SK-N-SH (cell line): ENCODE measurements at places on chromosomes 3 and 15. TPM values are rescaled to one million over a fixed set of nuclear protein-coding genes. Genes with fewer than 3 reads are reported as not detected.

DNA sequence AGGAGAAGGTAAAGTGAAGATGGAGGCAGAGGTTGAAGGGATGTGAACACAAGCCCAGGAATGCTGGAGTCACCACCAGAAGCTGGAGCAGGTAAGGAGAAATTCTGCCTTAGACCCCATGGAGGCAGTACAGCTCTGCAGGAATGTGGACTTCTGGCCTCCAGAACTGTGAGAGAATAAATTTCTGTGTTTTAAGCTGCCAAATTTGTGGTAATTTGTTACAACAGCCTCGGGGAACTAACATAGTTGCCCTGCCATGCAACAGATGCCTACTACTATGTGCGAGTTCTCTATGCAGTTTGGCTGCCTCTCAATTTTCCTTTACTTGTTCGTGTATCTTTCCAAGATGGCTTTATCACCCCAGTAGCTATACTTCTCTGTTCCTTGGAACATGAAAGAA lies 394.1 kb downstream of the TUSC7 start:
- no peak for DNase-seq

GRCh38 chr3:107524326-107524840 lies 1.6 kb downstream of the BBX start:
- DNase-seq: no peak

GRCh38 chr15:91698241-91698640 lies 155.3 kb upstream of the SLCO3A1 start:
- DNase-seq: no peak

DNA sequence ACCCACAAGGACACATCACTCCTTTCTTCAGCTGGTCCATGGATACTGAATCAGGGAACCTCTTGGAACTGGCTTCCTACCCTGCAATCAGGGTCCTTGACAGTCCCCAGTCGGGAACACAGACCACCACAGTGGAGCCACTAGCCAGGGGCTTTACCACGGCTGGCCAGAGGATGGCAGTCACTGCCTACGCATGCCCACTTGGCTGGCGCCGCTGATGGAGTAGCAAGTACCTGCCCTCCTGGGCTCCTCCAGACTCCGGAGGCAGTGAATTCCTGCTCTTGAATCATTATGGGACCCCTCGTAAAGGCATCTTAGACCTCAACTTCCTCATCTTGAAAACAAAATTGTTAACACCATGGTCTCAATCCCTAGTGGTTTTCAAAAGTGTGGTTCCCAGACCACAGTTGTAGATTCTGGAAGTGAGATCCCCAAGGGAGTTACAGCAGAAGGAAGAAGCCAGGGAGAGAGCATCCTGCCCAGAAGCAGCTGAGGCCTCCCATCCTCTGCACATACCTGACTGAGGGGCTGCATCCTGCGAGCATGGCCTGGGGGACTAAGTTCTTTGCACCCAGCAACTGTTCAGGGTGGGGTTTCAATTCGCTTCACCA lies 9.1 kb upstream of the SKIC8 start:
- DNase-seq: peak; percentile 89

DNA sequence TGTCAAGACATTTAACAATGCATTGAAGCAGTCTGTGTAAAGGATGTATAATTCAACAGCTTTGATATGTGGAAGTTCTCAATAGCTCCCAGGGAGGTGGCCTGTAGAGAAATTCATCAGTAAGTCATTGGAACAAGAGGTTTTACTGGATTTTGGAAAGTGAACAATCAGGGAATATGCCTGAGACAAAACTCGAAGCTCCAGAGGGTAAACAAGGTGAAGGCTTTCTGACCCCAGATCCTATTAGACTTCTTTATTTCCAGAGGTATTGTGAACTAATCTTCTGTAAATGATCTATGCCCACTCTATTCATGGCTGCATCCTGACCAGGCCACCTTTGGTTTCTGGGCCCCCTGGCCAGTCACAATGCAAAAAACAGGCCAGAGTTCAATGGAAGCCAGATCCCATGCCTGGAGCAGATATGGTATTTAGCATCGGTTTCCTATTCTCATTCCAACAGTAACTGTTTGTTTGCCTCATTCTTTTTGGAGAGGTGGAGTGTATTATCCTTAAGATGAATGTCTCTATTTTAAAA lies 177.3 kb downstream of the SATB1 start:
- no peak for DNase-seq

GRCh38 chr3:132556508-132557159 lies 40.4 kb upstream of the ACKR4 start:
- DNase-seq: no peak

DNA sequence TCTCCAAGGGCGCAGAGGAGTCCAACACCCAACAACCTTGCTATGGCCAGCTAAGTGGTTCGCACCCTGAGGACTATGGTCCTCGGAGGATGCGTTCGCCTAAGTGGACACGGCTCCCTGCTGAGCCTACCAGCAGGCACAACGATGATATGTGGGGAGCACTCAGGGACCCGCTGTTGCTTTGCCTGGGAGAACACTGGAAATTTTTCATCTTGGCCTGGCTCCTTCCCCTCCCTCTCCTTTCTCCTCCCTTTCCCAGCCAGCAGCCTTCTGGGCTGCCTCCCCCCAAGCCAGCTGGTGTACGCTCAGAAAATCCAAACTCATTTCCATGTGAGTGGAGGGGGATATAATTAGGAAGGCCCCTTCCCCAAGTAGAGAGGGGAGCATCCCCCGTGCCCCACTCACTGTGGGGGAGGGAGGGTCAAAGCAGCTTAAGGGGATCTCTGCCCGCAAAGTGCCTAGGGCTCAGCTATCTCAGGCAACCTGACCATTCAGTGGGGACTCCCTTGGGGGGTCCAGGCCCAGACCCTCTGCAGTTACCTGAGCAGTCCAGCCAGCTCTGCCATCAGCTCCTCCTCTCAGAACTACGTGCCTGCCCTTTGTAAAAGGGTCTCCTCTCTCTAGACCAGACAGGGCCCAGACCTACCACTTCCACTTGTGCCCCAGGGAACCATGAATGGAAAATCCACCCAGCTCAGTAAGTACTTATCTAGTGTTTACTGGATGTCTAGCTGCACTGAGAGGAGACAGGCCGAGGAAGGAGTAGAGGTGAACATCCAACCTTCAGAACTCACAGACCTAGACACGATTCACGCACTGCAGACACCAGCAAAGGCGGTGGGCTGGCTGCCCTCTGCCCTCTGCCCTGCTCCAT lies 742 bp upstream of the SEMA7A start:
- DNase-seq: no peak

DNA sequence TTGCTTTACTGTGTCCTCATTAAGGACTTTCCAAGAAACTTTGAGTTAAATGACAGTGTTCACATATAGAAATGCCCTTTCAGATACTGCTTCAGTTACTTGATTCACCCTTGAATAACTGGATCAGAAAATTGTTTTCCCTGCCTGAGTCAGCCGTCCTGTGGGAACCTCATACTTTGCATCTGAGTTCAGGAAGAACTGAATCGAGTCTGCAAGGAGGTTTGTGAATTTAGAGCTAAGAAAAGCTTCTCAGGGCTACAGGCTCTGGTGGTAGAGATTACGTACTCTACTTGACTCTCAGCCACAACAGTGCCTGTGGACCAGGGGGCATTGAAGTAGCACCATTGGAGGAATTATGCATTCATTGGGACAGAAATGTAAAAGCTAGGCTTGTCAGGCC lies 252.4 kb upstream of the C2CD4B start:
- DNase-seq: no peak

GRCh38 chr3:24956613-24957012 lies 462.0 kb upstream of the THRB start:
- no peak for DNase-seq

DNA sequence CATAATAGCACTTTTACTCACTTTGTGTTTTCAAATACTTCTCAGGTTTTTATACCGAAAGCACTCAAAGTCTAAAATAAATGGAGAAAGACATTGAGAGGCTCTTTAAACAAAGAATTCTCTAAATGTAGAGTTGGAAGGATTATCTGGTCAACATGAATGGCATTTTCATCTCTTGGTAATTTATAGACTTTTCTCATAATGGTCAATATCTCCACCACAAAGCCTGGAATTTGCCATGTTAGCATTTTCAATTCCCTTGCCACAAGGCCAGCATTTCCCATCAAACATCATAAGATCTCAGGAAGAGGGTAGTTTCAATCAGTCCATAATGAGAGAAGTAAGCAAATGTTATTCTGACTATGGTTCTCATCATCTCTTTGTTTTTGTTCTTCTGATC lies 293.0 kb downstream of the CADM2 start:
- no peak for DNase-seq

DNA sequence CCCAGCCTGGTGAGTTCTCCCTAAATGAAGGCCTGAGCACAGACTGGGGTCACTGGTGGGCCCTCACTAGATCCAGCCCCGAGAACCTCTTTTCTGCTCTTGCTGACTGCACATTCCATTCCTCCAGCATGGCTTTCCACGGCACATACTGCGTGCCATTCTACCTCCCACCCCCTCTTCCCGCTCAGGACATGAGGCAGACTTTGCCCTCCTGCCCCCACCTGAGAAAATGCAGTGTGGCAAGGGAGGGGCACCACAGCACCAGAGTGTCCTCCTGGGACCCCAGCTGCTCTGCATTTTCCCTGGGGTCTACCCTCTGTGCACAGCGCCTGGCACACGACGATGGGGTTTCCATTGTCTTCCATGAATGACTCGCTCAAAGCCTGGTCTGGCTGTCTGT lies 6.1 kb upstream of the SLCO2A1 start:
- DNase-seq: no peak

- peak; percentile 56 for DNase-seq
These were observed 5.2 kb upstream of the CPLX3 start for GRCh38 chr15:74821091-74821789.

- DNase-seq: peak; percentile 66
These were observed 94.5 kb upstream of the ADAMTSL3 start for GRCh38 chr15:83559310-83559966.

GRCh38 chr15:29822100-29822683 lies at the start of gene TJP1:
Gene TJP1 (minus strand): TSS chr15:29822468. CDS start chr15:29822028, 440 bp downstream.
- DNase-seq: peak; percentile 95

DNA sequence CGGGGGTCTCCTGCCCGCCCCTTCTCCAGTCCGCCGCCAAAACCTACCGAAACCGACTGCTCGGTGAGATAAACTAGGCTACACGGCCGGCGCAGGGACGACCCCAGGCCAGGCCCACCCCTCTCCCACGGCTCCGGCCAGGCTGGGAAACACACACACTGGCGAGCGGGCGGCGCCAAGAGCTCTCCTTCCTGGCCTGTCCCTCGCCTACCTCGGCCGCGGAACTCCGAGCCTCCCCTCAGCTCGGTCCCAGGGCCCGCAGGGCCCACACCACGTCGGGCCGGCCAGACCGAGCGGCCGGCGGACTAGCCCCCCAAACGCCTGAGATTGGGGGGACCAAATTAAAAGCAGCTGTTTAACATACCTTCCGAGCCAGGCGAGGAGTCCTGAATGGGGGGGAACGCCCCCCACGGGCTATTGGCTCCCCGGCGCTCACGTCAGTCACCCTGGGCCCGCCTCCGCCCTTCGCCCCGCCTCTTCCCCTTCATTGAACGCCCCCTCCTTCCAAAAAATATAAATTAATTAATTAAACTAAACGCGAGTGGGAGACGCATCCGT lies 4.0 kb upstream of the SIN3A start:
- DNase-seq: peak; percentile 90

- DNase-seq: no peak
These were observed 26.8 kb downstream of the TARS3 start for GRCh38 chr15:101697488-101697887.

DNA sequence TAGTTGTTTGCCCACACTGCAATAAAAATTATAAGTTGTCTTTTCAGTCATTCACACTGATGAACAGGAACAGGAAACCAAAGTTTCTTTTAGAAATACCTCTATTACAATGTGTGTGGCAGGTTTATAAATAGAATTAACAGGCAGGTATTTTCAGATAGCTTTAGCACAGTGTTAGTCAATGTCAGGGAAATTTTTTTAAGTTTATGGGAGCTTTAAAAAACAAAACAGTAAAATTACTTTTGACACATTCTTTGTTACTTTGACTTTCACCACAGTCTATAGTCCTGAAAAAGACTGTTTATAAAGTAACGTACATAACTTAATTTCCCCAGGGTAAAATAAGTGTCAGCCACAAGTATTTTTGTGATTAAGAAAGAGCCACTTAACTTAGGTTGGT lies 38.1 kb downstream of the SERPINI1 start:
- no peak for DNase-seq

DNA sequence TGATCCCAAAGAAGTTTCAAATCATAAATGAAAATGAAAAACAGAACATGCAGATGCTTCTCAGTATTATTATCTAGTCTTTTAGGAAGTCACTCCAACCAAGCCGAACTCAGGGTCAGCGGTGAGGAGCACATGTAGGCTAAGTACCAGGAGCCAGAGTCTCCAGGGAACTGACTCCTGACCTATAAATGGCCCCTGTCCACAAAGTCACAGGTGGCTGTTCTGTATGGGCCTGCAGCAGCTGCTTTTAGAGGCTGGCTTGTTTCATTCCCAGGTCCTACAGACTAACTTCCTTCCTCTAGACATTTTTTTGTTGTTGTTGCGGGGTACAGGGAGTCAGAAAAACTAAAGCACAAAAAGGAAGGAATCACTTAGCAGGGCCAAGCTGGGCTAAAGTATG lies 54.6 kb downstream of the DAPK2 start:
- no peak for DNase-seq

Gene ATP2B2
- polyA plus RNA-seq: 0.05 and 0.15 TPM in 2 replicates

Gene ATP13A5
- polyA plus RNA-seq: not detected in 2 replicates

Gene DOCK3
- 0.05 TPM in 2 replicates for polyA plus RNA-seq

Gene ST8SIA2
- polyA plus RNA-seq: 0.05 and 0.16 TPM in 2 replicates

Gene MST1
- polyA plus RNA-seq: 35.1 and 46.3 TPM in 2 replicates

Gene SCG5
- 10.1 and 11.0 TPM in 2 replicates for polyA plus RNA-seq

Gene STRIT1
- not detected in 2 replicates for polyA plus RNA-seq

Gene ADAMTS17
- polyA plus RNA-seq: not detected in 2 replicates

Gene FRMD4B
- 0.53 and 0.91 TPM in 2 replicates for polyA plus RNA-seq

Gene SLC7A14
- 2.5 and 2.7 TPM in 2 replicates for polyA plus RNA-seq

Gene BLOC1S6
- 11.3 and 14.1 TPM in 2 replicates for polyA plus RNA-seq

Gene ECE2
- polyA plus RNA-seq: 0.03 and 0.16 TPM in 2 replicates

Gene CYP8B1
- polyA plus RNA-seq: not detected in 2 replicates
